ENCODE measurements at places on chromosomes 11 and 22.

DNA sequence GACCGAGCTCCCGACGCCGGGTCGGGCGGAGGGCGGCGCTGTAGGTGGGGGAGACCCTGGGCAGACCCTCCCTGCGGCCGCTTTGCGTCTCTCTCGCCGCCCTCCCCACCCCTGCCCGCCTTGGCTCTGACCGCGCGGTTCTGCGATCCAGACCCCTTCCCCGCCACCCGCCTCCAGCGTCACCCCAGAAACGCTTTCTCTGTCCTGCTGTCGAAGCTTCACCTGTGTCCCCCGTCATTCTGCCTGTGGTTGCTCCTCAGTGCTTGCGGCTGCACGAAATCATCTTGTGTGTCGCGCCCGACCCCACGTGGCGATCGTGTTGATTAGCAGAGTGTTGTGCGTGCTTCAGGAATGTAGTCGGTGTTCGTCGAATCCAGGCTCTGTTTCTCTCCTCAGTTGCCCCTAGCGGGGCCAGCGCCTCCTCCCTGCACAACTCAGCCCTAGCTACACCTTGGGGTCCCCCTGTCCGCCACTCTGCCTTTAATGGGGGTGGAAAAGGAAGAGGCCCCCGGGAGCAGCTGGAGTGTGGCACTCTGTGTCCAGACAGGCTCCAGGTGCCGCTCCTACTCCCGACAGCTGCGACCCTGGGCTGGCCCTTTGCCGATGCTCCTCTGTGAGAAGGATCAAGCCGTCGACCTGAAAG, 851 bp downstream of the PTDSS2 start:
- DNase-seq: no peak

- no peak for DNase-seq
These were observed 382 bp downstream of the IMMP1L start for GRCh38 chr11:31509051-31509428.

GRCh38 chr11:47864901-47865300, 16.8 kb upstream of the NUP160 start:
- DNase-seq: no peak

- DNase-seq: no peak
These were observed 81.0 kb downstream of the PRR5L start for GRCh38 chr11:36376888-36377758.

DNA sequence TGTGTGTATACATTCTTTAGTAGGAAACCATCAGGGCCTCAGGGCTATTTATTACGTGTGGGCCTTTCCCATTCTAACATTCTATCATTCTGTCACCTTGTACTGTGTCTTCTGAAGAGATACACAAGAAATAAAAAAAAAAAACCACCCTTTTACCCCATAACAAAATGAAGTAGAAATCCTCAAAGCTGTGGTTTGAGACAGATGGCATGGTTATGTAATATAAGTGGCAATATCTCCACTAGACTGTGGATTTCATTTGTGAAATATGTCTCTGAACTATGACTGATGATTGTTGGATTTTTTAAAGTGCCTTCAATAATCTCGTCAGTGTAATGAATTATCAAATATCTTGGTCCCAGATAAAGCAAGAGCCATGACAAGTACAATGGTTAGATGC, 150.0 kb upstream of the BLID start:
- DNase-seq: no peak

- no peak for DNase-seq
These were observed 12.3 kb downstream of the LUZP2 start for GRCh38 chr11:24509114-24509513.

- DNase-seq: no peak
These were observed 153.4 kb downstream of the CACNA1I start for GRCh38 chr22:39723899-39724351.

DNA sequence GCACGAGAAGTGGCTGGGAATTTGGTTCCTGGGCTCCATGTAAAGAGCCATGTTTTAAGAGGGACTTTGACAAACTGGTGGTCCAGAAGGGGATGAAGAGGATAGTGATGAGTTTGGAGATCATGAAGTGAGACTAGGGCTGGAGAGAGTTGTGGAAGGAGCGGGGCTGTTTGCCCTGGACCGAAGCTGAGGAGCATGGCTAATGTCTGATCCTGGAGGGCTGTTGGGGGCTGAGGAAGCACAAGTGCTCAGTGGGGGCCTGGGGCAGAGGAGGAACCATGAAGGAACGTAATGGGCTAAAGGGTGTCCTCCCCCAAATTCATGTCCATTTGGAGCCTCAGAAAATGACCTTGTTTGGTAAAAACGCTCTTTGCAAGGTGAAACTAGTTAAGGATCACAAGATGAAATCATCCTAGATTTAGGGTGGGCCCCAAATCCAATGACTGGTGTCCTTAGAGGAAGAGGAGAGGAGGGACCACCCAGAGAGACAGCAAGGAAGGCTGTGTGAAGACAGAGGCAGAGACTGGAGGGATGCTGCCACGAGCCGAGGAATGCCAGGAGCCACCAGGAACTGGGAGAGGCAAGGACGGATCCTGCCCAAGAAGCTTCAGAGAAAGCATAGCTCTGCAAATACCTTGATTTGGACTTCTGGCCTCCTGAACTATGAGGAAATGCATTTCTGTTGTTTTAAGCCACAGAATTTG, 107.3 kb upstream of the LMO1 start:
- no peak for DNase-seq

GRCh38 chr11:16239141-16240105, 116.9 kb downstream of the SOX6 start:
- no peak for DNase-seq

DNA sequence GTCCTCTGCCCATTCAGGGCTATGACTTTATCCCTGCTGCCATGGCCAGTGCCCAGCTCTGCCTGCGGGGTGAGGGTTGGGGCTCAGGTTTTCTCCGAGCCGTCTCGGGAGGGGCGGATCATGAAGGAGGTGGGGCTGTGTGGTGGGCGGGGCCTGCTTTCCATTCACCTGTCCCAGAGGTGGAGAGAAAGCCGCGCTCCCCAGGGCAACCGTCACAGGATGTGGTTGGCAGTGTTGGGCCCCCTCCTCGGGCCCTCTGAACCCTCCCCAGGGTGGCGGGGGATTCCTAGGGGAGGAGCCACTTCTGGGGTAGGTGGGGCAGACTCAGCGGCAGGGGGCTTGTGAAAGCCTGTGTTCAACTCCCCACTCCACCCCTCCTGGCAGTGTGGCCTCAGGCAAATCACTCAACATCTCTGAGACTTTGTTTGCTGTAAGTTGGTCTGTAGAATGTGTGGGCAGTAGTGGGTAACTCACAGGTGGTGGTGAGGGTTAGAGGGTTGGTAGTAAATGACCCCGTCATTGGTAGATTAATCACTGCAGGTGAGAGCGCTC, 50.3 kb downstream of the CD6 start:
- DNase-seq: no peak

- DNase-seq: no peak
These were observed 8.3 kb downstream of the PLXNB2 start for GRCh38 chr22:50298937-50299784.

DNA sequence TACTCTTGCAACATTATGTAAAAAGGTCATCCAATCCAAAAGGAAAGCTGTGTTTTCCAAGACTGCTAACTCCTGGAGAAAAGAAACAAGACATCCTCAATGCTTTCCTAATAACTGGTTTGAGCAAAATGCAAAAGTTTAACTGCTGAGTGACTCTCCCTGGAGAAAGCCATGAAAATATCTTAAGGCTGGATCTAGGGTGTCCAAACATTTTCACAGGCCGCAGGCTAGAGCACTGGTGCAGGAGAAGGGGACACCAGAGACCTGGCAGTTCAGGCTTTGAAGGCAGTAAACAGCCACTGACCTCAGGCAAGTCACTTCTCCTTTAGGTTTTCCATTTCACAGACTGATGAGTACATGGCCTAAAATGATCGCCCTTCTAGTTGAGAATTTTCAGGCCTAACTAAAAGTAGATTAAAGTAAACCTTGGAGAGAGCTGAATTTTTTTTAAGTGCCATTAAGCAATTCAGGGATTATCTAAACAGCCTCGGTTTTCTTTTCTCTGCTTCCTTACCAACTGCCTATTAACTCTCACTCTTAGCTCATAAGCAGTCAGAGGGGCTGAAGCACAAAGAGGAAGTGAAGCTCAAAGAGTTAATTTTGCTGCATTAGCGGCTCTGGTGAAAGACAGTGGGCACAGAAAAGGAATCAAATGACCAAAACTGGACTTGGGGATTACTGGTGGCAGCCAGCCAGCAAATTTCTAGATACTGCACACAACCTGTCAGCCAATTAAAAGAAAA, 2.3 kb downstream of the CHKA start:
- DNase-seq: no peak

- DNase-seq: no peak
These were observed 39.8 kb upstream of the PRSS23 start for GRCh38 chr11:86760577-86760976.
